ENCODE measurements at places on chromosomes 1 and 21. TPM values are rescaled to one million over a fixed set of nuclear protein-coding genes. Genes with fewer than 3 reads are reported as not detected.

- no peak for DNase-seq
Measured at GRCh38 chr1:54928327-54928726, 41.3 kb upstream of the DHCR24 start.

GRCh38 chr1:181061891-181062835 lies 26.3 kb upstream of the IER5 start:
- DNase-seq = no peak

- DNase-seq = no peak
Measured at GRCh38 chr1:97895278-97895677, 25.6 kb downstream of the DPYD start.

- no peak for DNase-seq
Measured at GRCh38 chr21:29639366-29640079, 300.3 kb downstream of the GRIK1 start.

DNA sequence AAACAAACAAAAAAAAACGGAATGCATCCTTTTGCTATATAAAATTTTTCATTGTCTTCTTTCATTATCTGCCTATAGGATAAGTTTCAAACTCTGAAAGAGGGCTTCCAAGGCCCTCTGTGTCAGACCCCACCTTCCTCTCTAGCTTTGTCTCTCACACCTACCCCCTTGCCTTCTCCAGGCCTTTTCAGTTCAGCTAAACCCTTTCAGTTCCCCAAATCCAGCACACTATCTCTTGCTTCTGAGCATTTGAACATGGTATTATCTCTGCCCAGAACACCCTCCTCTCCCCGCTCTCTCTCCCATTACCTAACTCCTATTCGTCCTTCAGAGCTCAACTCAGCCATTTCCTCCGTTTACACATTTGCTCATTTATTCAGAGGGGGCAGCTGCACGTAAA lies 35.7 kb downstream of the C1orf216 start:
- DNase-seq = no peak

- no peak for DNase-seq
Measured at GRCh38 chr1:162704673-162705424, 72.6 kb downstream of the DDR2 start.

DNA sequence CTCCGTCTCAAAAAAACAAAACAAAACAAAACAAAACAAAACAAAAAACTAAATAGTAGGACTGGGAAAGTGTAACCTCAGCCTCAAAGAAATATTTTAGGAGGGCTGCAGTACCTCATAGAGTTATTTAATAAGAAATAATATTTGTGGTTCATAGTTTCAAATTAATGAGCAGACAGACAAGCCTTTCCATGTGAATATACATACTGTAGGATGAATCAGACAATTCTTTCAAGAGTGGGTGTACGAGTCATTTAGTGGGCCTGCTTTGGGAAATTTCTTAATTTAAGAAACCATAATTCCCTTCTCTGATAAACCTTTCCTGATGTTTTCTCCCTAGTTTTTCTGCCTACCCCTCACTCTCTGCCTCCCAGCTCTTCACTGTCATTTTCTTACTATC lies 52.5 kb downstream of the CDC14A start:
- DNase-seq = no peak

SYPL2 gene
- 13.8 TPM for polyA plus RNA-seq

PLD5 gene
- polyA plus RNA-seq = 1.5 TPM

ETV3L gene
- not detected for polyA plus RNA-seq

ANKRD34A gene
- 0.88 TPM for polyA plus RNA-seq

EFCAB14 gene
- polyA plus RNA-seq = 109 TPM

RNF207 gene
- 48.1 TPM for polyA plus RNA-seq
